Activated naive CD4-positive, alpha-beta T cell treated with anti-CD3 and anti-CD28 coated beads for 36 hours (primary cell): ENCODE measurements at places on chromosomes 6 and 20.

- DNase-seq = no peak
- H3K36me3 ChIP-seq = no peaks in the 10 kb centered on the region
- no peak overlapping the region for H3K4me3 ChIP-seq
- H3K27me3 ChIP-seq = peaks cover 5% of the 10 kb centered on the region
- no peaks in the 10 kb centered on the region for H3K4me1 ChIP-seq
These were observed 364.1 kb upstream of the BTBD3 start for GRCh38 chr20:11553603-11554002.

GRCh38 chr20:32505723-32506473 lies 79.2 kb downstream of the NOL4L start:
- H3K36me3 ChIP-seq = peaks cover 16% of the 10 kb centered on the region
- no peak overlapping the region for H3K27ac ChIP-seq
- no peaks in the 10 kb centered on the region for H3K27me3 ChIP-seq
- peaks cover 77% of the 10 kb centered on the region for H3K4me1 ChIP-seq
- DNase-seq = peak; percentile 55

DNA sequence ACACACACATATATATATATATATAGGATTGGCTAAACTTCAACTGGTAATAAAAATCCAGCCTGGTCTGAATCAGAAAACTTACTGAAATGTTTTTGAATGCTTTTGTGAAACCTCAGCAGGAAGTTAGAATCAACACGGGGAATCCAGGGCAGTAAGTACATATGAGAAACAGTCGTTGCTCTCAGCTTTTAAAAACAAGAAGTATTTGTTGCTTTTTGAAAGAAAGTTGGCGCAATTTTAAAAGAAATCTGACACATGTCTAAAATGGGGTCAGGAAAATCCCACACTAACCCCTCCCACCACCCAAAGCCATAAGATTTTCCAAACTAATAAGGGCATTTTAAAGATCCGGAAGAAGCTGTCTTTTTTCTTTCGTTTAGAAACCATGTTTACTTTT lies 11.5 kb upstream of the CCDC170 start:
- peak overlapping the region; percentile 92 for H3K27ac ChIP-seq
- H3K4me3 ChIP-seq = peak overlapping the region; percentile 67
- H3K27me3 ChIP-seq = no peaks in the 10 kb centered on the region
- peaks cover 20% of the 10 kb centered on the region for H3K4me1 ChIP-seq

- no peak for DNase-seq
- H3K4me3 ChIP-seq = no peak overlapping the region
- no peak overlapping the region for H3K27ac ChIP-seq
These were observed 233.5 kb upstream of the SGK1 start for GRCh38 chr6:134551245-134551960.

DNA sequence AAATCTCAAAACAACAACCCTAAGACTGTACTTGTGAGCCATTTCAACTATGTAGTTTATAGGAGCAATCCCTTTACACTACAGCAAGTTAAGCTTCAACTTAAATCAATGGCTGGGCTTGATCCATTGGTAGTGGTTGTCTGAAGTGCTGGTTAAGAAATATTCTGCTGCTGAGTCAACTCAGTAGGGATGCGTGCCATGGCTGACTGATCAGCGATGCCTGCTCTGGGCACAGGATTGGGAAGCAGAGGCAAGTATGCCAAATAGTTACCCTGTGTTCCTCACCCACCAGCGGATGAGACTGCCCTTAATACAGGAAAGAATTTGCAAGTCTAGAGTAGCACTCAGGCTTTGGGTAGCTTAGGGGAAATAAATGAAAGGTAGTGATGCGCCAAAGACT lies 41.5 kb downstream of the GCM1 start:
- no peak overlapping the region for H3K27ac ChIP-seq
- no peaks in the 10 kb centered on the region for H3K36me3 ChIP-seq
- no peak for DNase-seq
- no peaks in the 10 kb centered on the region for H3K4me1 ChIP-seq

DNA sequence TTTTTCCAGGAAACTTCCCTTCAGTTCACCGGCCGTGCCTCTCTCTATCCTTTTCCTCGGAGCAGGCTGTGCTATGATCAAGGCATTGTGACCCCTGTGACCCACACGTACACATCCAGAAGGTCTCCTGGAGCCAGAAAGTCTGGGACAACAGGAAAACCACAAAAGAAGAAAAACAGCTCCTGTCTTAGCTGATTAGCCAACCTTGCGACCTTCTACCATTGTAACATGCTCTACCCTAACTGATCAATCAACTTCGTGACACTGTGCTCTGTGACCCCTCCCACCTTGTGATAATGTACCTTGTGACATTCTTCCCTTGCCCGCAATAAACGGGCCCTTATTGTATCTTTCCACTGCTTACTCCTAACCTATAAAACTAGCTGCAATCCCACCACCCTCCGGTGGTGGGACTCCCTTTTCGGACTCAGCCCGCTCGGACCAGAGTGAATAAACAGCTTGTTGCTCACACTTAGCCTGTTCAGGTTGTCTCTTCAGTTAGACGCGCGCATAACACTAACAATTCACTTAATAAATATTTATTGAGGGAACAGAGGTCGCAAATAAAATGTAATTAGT lies 24.2 kb downstream of the ZNF311 start:
- DNase-seq = peak; percentile 62
- peaks cover 27% of the 10 kb centered on the region for H3K27me3 ChIP-seq
- H3K27ac ChIP-seq = peak overlapping the region; percentile 82
- peaks cover 51% of the 10 kb centered on the region for H3K4me1 ChIP-seq
- peaks cover 4% of the 10 kb centered on the region for H3K36me3 ChIP-seq

DNA sequence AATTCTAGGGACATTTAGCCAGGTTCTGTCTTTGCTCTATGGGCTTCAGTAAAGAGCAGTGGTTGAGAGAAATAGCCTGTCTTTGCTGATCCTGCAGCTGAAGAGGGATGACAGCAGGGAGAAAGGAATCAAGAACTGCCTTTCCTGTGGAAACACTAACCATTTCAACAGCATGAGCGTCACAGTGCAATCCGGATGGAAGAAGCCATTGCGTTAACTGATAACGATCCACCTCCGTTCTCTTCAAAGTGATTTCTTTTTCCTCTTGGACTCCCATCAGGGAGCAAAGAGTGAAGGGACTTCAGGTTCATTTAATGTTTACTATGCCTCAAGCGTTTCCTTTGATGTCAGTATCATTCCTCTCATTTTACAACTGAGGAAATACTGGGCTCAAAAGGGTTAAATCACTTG lies 35.2 kb upstream of the EEF1E1 start:
- no peaks in the 10 kb centered on the region for H3K36me3 ChIP-seq
- no peak for DNase-seq
- no peaks in the 10 kb centered on the region for H3K4me1 ChIP-seq

DNA sequence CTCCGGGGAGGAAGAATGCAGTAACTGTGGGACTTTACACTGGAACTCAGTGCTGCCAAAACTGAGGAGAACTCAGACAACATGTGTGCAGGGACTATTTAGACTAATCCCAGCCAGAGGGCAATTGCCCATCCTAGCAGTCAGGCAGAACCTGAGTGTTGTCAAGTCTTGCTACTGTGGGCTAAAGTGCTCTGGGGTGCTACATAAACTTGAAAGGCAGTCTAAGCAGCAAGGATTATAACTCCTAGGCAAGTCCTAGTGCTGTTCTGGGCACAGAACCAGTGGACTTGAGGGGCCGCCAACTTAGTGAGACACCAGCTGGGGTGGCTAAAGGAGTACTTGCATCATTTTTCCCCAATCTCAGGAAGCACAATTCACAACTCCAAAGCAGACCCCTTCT lies 363.8 kb upstream of the PTCHD4 start:
- H3K27me3 ChIP-seq = no peaks in the 10 kb centered on the region
- H3K4me3 ChIP-seq = no peak overlapping the region
- H3K4me1 ChIP-seq = no peaks in the 10 kb centered on the region
- H3K36me3 ChIP-seq = no peaks in the 10 kb centered on the region

DNA sequence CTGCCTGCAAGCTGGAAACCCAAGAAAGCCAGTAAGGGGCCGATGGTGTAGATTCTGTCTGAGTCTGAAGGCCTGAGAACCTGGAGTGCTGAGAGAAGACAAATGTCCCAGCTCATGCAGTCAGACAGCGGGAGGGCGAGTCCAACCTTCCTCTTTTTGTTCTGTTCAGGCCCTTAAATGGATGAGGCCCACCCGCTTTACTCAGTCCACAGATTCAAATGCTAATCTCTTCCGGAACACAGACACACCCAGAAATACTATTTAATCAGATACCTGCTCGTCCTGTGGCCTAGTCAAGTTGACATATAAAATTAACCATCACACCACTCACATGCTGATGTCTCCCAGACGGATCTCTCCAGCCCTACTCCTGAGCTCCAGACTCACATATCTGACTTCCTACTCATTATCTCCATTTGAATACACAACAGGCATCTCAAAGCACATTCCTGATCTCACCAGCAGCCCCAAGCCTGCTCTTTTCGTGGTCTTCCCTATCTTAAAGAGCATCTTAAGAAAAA lies 26.7 kb upstream of the SRC start:
- H3K4me3 ChIP-seq = no peak overlapping the region
- H3K27ac ChIP-seq = no peak overlapping the region
- H3K27me3 ChIP-seq = no peaks in the 10 kb centered on the region

GRCh38 chr20:35837577-35838195 lies 65.9 kb downstream of the PHF20 start:
- no peak overlapping the region for H3K4me3 ChIP-seq
- peaks cover 35% of the 10 kb centered on the region for H3K4me1 ChIP-seq
- no peaks in the 10 kb centered on the region for H3K27me3 ChIP-seq
- H3K27ac ChIP-seq = no peak overlapping the region
- peaks cover 14% of the 10 kb centered on the region for H3K36me3 ChIP-seq

GRCh38 chr6:158832026-158832425 lies 12.9 kb upstream of the EZR start:
- H3K4me1 ChIP-seq = peaks cover 3% of the 10 kb centered on the region
- H3K36me3 ChIP-seq = no peaks in the 10 kb centered on the region

- no peaks in the 10 kb centered on the region for H3K36me3 ChIP-seq
- no peaks in the 10 kb centered on the region for H3K27me3 ChIP-seq
- peaks cover 25% of the 10 kb centered on the region for H3K4me1 ChIP-seq
- H3K4me3 ChIP-seq = no peak overlapping the region
These were observed 23.3 kb upstream of the TOP1 start for GRCh38 chr20:41005361-41005729.

GRCh38 chr20:1187605-1188171 lies 2.9 kb upstream of the TMEM74B start:
- H3K27me3 ChIP-seq = peaks cover 24% of the 10 kb centered on the region
- H3K4me3 ChIP-seq = no peak overlapping the region
- H3K4me1 ChIP-seq = peaks cover 6% of the 10 kb centered on the region
- no peak for DNase-seq

GRCh38 chr20:9916761-9917160 lies 77.9 kb upstream of the PAK5 start:
- H3K27ac ChIP-seq = no peak overlapping the region
- H3K27me3 ChIP-seq = peaks cover 16% of the 10 kb centered on the region
- no peaks in the 10 kb centered on the region for H3K36me3 ChIP-seq

- H3K27ac ChIP-seq = no peak overlapping the region
- no peak overlapping the region for H3K4me3 ChIP-seq
- H3K27me3 ChIP-seq = no peaks in the 10 kb centered on the region
- no peak for DNase-seq
These were observed 31.8 kb downstream of the SESN1 start for GRCh38 chr6:109062767-109063352.

DNA sequence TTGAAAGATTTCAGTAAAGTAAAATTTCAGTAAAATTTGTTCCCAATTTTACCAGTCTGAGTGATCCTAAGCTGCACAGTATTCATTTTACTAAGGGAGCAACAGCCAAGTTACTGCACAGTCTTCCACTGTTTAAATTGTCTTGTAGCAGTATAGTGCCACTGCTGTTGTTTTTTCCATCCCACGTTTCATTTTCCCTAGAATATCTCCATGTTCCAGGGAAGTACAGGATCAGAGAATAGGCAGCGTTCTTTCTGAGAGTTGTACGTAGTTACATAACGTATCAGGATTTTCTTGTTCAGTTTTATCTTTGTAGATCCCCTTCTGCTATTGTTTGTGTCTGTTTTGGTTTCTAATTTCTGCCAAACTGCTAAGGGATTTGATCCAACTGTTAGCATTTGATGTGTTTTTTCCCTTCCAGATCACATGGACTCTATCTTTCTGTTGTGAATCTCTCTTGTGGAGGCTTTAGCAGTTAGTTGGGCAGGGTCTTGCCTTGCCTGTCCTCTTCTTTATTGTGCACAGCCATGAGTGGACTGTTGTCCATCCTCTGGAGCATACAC lies 38.4 kb downstream of the BCKDHB start:
- H3K4me1 ChIP-seq = no peaks in the 10 kb centered on the region
- H3K4me3 ChIP-seq = no peak overlapping the region
- no peaks in the 10 kb centered on the region for H3K27me3 ChIP-seq
- H3K36me3 ChIP-seq = peaks cover 35% of the 10 kb centered on the region
- no peak overlapping the region for H3K27ac ChIP-seq

DNA sequence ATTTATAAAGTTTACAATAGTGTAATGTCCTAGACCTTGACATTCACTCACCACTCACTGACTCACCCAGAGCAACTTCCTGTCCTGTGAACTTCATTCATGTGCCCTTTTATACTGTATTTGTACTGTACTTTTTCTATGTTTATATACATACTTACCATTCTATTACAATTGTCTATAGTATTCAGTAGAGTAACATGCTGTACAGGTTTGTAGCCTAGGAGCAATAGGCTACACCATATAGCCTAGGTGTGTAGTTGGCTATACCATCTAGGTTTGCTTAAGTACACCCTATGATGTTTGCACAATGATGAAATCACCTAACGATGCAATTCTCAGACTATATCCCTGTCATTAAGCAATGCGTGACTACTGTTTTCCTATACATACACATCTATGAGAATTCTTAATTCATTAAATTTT lies 17.5 kb downstream of the EDEM2 start:
- peak; percentile 14 for DNase-seq
- no peaks in the 10 kb centered on the region for H3K4me1 ChIP-seq
- H3K4me3 ChIP-seq = no peak overlapping the region
- no peak overlapping the region for H3K27ac ChIP-seq
- no peaks in the 10 kb centered on the region for H3K27me3 ChIP-seq
- peaks cover 32% of the 10 kb centered on the region for H3K36me3 ChIP-seq

DNA sequence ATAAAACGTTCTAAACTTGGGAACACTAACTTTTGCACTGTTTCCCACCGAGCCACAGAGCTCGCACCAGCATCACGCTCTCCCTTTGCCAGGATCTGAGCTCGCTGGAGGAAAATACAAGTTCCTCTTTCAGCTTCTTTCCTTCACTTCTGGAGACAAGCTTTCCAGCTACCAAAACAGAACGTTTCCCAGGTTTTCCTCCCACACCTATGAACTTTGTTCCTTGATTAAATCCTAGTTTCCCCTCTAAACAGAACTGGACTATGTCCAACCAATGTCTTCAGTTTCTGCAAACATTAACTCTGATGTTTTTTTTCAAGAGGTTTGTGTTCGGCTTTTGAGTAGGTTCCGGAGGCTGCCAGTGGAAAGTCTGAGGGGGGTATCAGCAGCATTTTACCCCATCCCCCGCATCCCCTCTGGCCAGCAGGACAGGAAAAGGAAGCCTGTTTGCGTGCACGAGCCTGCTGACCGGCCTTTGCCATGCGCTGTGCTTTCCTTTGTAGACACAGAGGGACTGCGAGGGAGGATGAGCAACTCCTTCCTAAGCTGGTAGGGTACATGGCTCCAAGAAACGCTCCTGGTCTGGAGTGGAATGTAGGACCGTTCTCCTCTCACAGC lies 135.5 kb downstream of the LY86 start:
- H3K4me3 ChIP-seq = no peak overlapping the region
- H3K27me3 ChIP-seq = no peaks in the 10 kb centered on the region
- H3K36me3 ChIP-seq = no peaks in the 10 kb centered on the region
- DNase-seq = no peak
- peaks cover 4% of the 10 kb centered on the region for H3K4me1 ChIP-seq
